ENCODE measurements at places on chromosomes 12 and 14. TPM values are rescaled to one million over a fixed set of nuclear protein-coding genes. Genes with fewer than 3 reads are reported as not detected.

The PLEKHG7 gene
- not detected for total RNA-seq

The GTF2A1 gene
- 42.7 TPM for total RNA-seq

The MANSC1 gene
- total RNA-seq = 1.4 TPM

The C12orf56 gene
- 0.15 TPM for total RNA-seq

The ESPL1 gene
- total RNA-seq = 61.2 TPM

The TSPAN9 gene
- 0.44 TPM for total RNA-seq

The PPFIA2 gene
- total RNA-seq = not detected

The SERPINA10 gene
- total RNA-seq = not detected

The ZNF10 gene
- 5.1 TPM for total RNA-seq

The KCNC2 gene
- total RNA-seq = not detected

The WIF1 gene
- not detected for total RNA-seq

The HOXC9 gene
- not detected for total RNA-seq

The MYF5 gene
- not detected for total RNA-seq

The ASIC1 gene
- 11.2 TPM for total RNA-seq

The TRMT5 gene
- total RNA-seq = 17.4 TPM

The PRR4 gene
- total RNA-seq = 3.6 TPM

The HCAR1 gene
- 8.6 TPM for total RNA-seq

The MYH6 gene
- 0.59 TPM for total RNA-seq

The GLI1 gene
- 2.5 TPM for total RNA-seq

The OR5AU1 gene
- total RNA-seq = not detected

The CDK2 gene
- 109 TPM for total RNA-seq

The GPR132 gene
- 24.6 TPM for total RNA-seq

All from activated T-helper 1 cell treated with anti-CD3 and anti-CD28 coated beads, Interleukin-12 subunit alpha, Interleukin-12 subunit beta, Interleukin-2, Interleukin-4 antibody, amounts not matched to agents 30 ng/mL and 10 ng/mL and 1 ng/mL, durations not matched to agents 14 hours and 24 hours and 36 hours (primary cell).